ENCODE measurements at places on chromosomes 2 and 18.

DNA sequence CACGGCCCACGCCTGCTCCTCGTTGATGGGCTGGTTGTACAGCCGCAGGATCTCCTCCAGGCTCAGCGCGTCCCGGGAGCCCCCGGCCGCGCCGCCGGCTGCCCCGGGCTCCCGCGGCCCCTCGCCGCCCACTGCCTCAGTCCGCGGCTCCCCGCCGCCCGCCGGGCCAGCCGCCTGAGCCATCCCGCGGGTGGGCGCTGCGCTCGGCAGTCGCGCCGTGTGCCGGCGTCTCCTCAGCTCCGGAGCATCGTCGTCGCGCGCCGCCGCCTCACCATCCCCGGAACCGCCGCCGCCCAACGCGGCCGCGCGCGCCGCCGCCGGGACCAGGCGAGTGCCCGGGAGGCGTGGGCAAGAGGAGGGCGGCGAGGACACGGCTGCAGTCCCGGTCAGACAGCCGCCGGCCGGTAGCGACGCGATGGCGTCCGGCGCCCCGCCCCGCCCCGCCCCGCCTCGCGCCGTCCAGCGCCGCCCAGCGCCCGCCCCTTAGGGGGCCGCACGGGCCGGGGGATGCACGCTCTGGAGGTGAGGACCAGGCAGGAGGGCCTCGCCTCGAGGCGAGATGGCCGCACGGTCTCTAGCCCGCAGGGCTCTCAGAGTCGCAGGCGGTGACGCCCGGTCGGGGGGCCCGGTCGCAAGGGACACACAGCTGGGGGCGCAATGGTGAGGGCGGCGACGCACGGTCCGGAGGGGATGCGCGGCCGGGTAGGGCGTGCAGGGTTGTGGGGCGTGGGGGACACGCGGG is at the start of gene SPIRE1:
Gene SPIRE1 (minus strand): TSS at position 424 of the 742 bp plus-strand sequence. CDS start 241 bp downstream, at position 183.
- DNase-seq: peak; percentile 61

DNA sequence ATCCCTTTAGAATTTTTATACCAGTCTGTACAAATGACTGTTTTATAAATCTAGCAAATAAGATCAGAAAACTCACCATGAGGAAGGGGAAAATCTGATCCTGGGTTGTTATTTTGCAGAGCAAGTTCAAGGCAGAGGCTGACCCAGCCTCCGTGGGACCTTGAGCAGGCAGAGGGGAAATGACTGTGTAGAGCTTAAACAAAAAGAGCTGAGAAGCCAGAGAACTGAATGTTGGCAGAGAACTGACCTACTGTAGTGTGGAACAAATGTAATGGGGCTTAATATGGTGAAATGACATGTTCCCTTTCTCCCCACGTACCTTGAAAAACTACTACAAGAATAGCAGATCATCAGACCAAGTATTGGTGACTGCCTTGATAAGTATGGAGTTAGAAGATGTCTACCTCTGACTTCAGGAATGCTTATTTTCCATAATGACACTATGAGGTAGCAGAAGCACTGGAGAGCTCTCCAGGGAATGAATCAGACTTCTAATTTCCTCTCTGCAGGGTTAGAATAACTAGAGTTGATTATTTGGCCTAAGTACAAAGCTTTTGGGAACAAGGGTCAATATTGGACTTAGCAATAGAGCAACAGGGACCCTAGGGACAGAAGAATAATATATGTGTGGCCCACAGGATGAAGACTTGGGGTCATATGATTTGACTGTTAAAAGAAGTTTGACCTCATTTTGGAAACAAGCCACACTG is 304.4 kb downstream of the CCDC178 start:
- DNase-seq: no peak

- no peak for DNase-seq
Observed at GRCh38 chr2:148282201-148282600, 261.3 kb downstream of the MBD5 start.

DNA sequence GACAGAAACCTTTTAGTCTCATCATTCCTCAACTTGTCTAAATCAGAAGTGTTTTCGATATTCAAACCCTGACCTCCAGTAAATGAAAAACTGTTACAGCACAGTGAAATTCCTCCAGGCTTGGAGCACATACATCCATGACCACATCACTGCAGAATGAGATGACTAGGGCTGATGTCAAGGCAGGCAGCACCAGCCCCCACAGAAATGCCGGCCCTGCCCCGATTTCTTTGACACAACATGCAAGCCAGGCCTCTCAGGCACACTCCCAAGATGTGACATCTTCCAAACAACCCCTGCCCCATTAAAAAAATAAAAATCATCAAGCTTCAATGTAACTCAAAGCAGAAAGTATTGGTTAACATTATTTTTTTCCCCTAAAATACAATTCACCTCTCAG is 103.3 kb downstream of the CTAGE1 start:
- DNase-seq: peak; percentile 43

DNA sequence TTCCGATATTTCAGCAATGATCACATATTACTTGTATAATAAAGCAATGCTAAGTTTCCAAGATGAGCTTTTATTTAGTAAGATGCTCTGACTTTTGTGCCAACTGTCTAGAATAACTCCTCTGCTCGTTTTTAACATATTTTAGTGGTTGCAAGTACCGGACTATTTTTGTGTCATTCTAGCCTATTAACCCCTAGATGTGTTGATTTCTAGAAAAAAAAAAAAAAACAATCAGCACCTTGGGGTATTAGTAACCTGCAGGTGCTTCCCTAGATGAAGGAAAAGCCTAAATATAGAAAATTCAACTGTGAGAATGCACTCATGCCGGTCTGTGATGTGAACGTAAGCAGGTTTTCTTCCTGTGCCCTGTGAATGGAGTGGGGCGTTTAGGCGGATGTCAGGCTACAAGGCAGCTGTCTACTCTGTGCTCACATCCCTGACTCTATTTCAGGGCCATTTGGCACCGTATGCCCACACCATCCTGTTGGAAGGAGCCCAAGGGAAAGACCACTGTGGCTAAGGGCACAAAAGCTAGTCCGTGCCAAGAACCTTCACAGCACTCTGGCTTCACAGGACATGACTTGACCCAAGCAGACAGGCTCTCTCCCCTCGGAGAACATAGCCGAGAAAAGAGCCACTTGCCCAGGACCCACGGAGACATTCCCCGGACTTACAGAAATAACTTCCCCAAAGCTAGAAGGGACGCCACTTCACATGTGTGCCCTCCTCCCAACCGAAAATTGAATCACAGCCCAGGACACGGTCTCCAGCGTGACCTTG is 60.9 kb upstream of the AGAP1 start:
- DNase-seq: peak; percentile 21

GRCh38 chr2:187547353-187547979 is 6.8 kb downstream of the TFPI start:
- DNase-seq: peak; percentile 54

- no peak for DNase-seq
Observed at GRCh38 chr2:238875101-238875470, 27.2 kb downstream of the TWIST2 start.

GRCh38 chr2:229060147-229060546 is 210.9 kb downstream of the PID1 start:
- DNase-seq: no peak

- no peak for DNase-seq
Observed at GRCh38 chr18:78239090-78239457, 740.5 kb upstream of the SALL3 start.

- DNase-seq: no peak
Observed at GRCh38 chr2:64987001-64987955, 1.9 kb upstream of the SLC1A4 start.

Measured in hindlimb muscle (tissue), 1 donor.